Prostate gland (tissue), 2 donors: ENCODE measurements at places on chromosomes 6 and 20. TPM values are rescaled to one million over a fixed set of nuclear protein-coding genes. Genes with fewer than 3 reads are reported as not detected.

Gene ZNF165
- 1.8 TPM for total RNA-seq

Gene CDKAL1
- 12.1 TPM for total RNA-seq

Gene RWDD2A
- total RNA-seq: 23.7 TPM

Gene IMPG1
- total RNA-seq: not detected

Gene USP49
- total RNA-seq: 19.5 TPM

Gene LPIN3
- total RNA-seq: 16.2 TPM

Gene DEFB132
- 2.2 TPM for total RNA-seq

Gene TCF21
- 9.7 TPM for total RNA-seq

Gene CENPW
- not detected for total RNA-seq

Gene PRPH2
- total RNA-seq: 3.3 TPM

Gene SPEF1
- 1.6 TPM for total RNA-seq

Gene MROH8
- 5.2 TPM for total RNA-seq

Gene CLIC5
- total RNA-seq: 3.2 TPM
